ENCODE measurements at places on chromosomes 7 and 10. TPM values are rescaled to one million over a fixed set of nuclear protein-coding genes. Genes with fewer than 3 reads are reported as not detected.

VSTM4 gene
- total RNA-seq = 2.6 TPM

AGR3 gene
- total RNA-seq = not detected

MEIG1 gene
- not detected for total RNA-seq

ZCCHC24 gene
- total RNA-seq = 10.7 TPM

CALHM3 gene
- total RNA-seq = 4.8 TPM

KIF11 gene
- 74.3 TPM for total RNA-seq

OR6B1 gene
- total RNA-seq = not detected

TUBAL3 gene
- total RNA-seq = not detected

AHCYL2 gene
- 11.8 TPM for total RNA-seq

GBX1 gene
- total RNA-seq = 0.41 TPM

DRGX gene
- total RNA-seq = not detected

CDHR3 gene
- total RNA-seq = 0.10 TPM

PTPRZ1 gene
- total RNA-seq = not detected

IKZF1 gene
- not detected for total RNA-seq

ERVW-1 gene
- total RNA-seq = not detected

Measured in A172 (cell line).